ENCODE measurements at places on chromosomes 5 and 9. TPM values are rescaled to one million over a fixed set of nuclear protein-coding genes. Genes with fewer than 3 reads are reported as not detected.

GRCh38 chr9:92042260-92042659, 73.0 kb downstream of the SPTLC1 start:
- H3K4me1 ChIP-seq, result no peaks in the 10 kb centered on the region
- no peaks in the 10 kb centered on the region for H3K27me3 ChIP-seq
- H3K27ac ChIP-seq, result no peak overlapping the region
- H3K36me3 ChIP-seq, result peaks cover 83% of the 10 kb centered on the region
- no peak overlapping the region for H3K4me3 ChIP-seq

- no peak overlapping the region for H3K4me3 ChIP-seq
- no peak for DNase-seq
- no peak overlapping the region for H3K27ac ChIP-seq
- H3K36me3 ChIP-seq, result no peaks in the 10 kb centered on the region
Observed at GRCh38 chr9:136695435-136695895, 8.2 kb upstream of the AGPAT2 start.

DNA sequence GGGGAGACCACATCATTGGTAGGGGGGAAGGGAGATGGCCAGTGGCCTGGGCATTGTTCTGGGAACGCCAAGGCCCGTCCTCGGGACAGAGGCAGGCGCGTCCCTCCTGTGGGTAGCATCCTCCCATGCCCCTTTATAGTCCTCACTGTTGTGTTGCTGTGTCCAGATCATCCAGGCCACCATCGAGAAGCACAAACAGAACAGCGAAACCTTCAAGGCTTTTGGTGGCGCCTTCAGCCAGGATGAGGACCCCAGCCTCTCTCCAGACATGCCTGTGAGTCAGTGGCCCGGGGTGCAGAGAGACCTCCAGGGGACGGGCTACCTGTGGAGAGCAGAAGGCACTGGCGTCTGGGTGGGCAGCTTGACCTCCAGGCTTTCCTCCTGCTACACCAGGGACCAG, 38.4 kb upstream of the SUSD3 start:
- no peaks in the 10 kb centered on the region for H3K27me3 ChIP-seq
- H3K4me3 ChIP-seq, result no peak overlapping the region
- no peak for DNase-seq
- peaks cover 92% of the 10 kb centered on the region for H3K36me3 ChIP-seq

DNA sequence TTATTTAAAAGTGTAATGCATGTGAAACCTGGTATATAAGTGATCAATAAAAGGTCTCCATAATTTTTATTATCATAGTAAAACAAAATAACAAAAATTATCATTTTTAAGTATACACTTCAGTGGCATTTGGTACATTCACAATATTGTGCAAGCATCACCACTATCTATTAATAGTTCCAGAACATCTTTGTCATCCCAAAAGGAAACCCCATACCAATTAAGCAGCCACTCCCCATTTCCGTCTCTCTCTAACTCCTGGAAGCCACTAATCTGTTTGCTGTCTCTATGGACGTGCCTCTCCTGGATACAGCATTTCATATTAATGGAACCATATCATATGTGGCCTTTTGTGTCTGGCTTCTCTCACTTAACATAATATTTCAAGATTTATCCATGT, 7.6 kb downstream of the OLFML2A start:
- no peaks in the 10 kb centered on the region for H3K4me1 ChIP-seq
- H3K27me3 ChIP-seq, result no peaks in the 10 kb centered on the region
- no peak for DNase-seq
- no peaks in the 10 kb centered on the region for H3K36me3 ChIP-seq
- H3K27ac ChIP-seq, result no peak overlapping the region

- H3K27me3 ChIP-seq, result peaks cover 10% of the 10 kb centered on the region
- H3K36me3 ChIP-seq, result no peaks in the 10 kb centered on the region
- no peaks in the 10 kb centered on the region for H3K4me1 ChIP-seq
- H3K27ac ChIP-seq, result no peak overlapping the region
- DNase-seq, result no peak
Observed at GRCh38 chr9:109231593-109231992, 64.5 kb upstream of the FRRS1L start.

DNA sequence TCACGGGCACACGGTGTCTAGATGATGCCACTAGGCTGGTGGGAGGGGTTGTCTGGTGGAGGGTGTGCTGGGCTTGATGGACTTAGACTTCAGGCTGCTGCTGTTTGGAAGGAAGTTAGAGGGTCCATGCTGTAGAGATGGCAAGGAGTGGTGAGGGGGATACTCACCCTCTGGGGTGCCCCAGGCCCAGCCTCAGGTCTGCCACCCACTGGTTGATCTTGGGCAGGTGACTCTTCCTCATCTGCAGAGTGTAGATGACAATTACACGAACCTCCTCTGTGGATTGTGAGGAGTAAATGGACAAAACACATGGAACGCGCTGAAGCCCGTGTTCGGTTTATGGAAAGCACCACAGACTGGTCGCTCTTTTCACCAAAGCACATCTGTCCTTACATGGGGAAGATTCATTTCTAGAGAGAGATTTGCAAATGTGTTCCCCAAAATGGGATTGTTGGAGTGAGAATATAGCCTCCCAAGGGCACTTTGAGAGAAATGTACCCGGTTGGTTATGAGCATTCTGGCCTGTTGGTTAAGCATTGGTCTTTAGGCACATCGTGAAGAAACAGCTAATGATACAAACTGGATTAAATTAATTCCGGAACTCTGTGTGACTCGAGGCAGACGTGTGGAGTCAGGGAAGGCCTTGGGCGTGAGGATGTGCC, 58.2 kb downstream of the ZNF618 start:
- no peaks in the 10 kb centered on the region for H3K36me3 ChIP-seq
- H3K27me3 ChIP-seq, result peaks cover 3% of the 10 kb centered on the region
- DNase-seq, result no peak
- no peak overlapping the region for H3K27ac ChIP-seq

DNA sequence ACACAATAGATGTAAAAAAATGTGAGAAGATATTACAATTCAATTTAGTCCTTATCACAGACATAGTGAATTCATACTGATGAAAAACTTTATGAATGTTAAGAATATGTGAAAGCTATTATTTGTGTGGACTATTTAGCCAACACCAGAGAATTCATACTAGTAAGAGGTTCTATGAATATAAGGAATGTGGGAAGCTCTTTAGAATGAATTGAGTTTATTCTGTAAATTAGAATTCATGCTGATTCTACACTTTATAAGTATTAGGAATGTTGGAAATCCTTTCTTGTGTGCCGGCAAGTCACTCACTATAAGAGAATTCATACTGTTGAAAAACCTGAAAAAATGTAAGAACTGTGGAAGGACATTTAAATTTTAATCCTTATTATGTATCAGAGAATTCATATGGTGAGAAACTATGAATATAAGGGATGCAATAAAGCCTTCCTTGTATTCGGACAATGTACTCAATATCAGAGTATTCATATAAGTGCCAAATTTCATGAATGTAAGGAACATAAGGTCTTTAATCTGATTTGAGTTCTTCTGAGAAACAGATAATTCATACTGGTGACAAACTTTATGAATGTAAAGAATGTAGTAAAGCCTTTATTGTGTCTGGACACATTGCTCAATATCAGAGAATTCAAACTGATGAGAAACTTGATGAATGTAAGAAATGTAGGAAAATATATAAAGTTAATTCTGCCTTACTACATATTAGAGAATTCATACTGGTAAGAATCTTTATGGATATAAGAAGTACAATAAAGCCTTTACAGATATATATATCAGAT, 21.6 kb upstream of the PCDHA1 start:
- no peaks in the 10 kb centered on the region for H3K4me1 ChIP-seq
- no peak overlapping the region for H3K27ac ChIP-seq
- H3K27me3 ChIP-seq, result no peaks in the 10 kb centered on the region
- H3K4me3 ChIP-seq, result no peak overlapping the region
- no peaks in the 10 kb centered on the region for H3K36me3 ChIP-seq

Gene MARCOL
- total RNA-seq, result not detected

DNA sequence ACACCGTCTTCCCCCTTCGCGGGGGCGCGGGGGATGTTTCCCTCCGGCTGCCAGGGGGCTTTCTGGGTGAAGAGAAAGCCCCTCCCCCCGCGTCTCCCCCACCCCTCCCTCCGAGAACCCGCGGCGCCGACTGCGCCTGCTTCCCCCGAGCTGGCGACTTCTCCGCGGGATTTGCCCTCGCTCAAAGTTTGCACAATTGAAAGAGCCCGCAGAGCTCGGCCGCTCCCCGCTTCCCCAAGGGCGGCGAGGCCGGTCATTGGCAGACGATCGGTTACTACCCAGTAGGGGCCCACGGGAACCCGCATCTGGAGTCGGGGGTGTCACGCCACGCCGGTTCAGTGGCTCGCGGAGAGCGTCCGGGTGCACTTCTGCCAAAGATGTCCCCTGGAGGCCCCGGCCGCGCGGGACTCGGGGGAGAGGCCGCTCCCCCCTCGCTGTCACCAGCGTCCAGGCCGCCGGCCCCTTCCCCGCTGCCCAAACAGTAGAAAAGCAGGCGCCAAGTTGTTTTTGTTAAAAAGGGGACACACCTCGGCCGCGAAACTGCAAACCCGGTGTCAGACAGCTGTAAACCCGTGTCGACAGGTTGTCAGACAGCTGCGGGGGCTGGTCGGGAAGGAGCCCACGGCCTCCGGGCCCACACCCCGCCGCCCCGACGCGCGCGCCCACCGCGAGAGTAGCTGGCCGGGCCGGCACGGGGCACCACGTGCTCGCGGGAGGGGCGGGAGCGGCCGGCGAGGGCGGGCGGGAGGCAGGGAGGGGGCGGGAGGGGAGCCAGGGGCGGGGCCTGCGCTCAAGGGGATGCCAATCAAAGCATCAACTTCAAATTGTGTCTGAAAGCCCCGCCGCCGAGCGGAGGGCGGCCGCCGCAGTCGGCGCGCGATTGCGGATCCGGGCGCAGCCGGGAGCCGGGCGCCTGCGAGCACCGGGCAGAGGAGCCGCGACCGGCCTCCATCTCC, at the start of gene IRX1:
TSS of gene IRX1 (plus strand) at position 827 of the 956 bp plus-strand sequence. CDS start 274 bp downstream, outside the sequence.
- peaks cover 4% of the 10 kb centered on the region for H3K27me3 ChIP-seq
- no peaks in the 10 kb centered on the region for H3K4me1 ChIP-seq
- DNase-seq, result no peak
- H3K4me3 ChIP-seq, result no peak within 1 kb of the TSS
- H3K27ac ChIP-seq, result no peak within 1 kb of the TSS
- no peaks in the 10 kb centered on the region for H3K36me3 ChIP-seq

Gene IL3
- not detected for total RNA-seq

GRCh38 chr5:121027636-121028035, 563.5 kb downstream of the PRR16 start:
- no peak for DNase-seq
- no peaks in the 10 kb centered on the region for H3K27me3 ChIP-seq
- H3K27ac ChIP-seq, result no peak overlapping the region
